ENCODE measurements at places on chromosomes 11 and 22. TPM values are rescaled to one million over a fixed set of nuclear protein-coding genes. Genes with fewer than 3 reads are reported as not detected.

Gene TEX54
- not detected for total RNA-seq

GRCh38 chr11:56890584-56891305 is 98.0 kb upstream of the OR5AK2 start:
- no peak overlapping the region for H3K27ac ChIP-seq
- DNase-seq: no peak
- no peaks in the 10 kb centered on the region for H3K36me3 ChIP-seq
- no peak overlapping the region for H3K4me3 ChIP-seq

DNA sequence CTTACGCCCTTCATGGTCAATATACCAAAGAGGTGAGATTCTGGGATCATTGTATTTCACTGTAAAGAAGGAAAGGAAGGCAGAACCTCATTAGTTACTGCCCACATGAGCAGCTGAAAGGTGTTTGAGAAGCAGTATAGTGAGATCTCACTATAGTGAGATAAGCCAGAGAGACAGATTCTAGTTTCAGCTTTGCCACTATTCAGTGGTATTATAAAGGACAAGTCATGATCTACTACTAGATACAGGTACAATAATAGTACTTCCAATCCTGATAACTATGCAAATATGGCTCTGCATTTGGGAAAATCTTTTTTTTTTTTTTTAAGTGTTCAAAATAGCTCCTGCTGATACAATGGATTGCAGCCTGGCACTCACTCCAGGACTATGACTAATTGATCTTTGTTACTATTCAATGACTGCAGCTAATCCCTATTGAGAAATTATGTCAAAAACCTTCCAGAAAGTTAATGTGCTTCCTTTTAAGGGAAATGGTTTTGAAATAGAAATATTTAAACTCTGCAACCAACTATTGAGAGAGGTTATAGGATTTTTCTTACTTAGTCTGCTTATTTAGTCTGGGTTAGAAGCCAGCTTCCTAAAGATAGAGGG is 8.3 kb upstream of the DLAT start:
- no peak for DNase-seq
- no peaks in the 10 kb centered on the region for H3K27me3 ChIP-seq
- no peaks in the 10 kb centered on the region for H3K36me3 ChIP-seq
- no peak overlapping the region for H3K4me3 ChIP-seq

- no peaks in the 10 kb centered on the region for H3K27me3 ChIP-seq
- no peaks in the 10 kb centered on the region for H3K36me3 ChIP-seq
- H3K4me1 ChIP-seq: peaks cover 31% of the 10 kb centered on the region
These were observed 410 bp downstream of the GLB1L3 start for GRCh38 chr11:134276396-134277182.

DNA sequence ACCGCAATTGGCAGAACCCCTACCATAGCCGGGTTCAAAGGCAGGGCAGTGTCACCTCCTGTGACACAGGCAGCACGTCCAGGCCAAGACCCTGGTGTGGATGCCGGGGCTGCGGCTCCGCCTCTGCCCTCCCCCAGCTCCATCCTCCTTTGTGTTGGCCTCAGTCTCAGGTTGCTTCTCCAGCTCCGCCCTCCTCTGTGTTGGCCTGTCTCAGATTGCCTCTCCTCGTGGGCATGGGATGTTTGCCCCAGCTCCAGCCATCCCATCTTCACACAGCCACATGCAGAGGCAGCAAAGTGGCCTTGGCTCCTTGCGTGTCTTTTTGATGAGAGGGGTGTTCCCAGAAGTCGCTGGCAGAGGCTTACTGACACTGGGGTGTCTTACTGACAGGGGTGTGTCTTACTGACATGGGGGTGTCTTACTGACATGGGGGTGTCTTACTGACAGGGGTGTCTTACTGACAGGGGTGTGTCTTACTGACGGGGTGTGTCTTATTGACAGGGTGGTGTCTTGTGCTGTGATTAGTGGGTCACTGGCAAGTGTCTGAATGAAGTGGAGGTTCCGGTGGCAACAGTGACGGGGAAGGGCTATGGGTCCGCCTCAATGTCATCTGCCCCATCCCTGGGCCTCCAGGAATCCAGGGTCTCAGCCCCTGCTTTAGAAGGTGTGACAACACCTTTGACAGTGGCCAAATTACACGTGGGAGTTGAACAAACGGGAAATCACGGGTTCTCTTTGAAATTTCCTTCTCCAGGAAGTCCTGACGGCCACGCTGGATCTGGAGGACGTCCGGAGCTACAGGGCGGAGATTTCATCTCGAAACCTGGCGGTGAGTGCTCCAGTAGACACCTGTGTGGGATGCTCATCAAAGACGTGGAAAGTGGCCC is 24.9 kb downstream of the NADSYN1 start:
- no peak for DNase-seq
- H3K27ac ChIP-seq: no peak overlapping the region
- H3K4me1 ChIP-seq: no peaks in the 10 kb centered on the region
- H3K36me3 ChIP-seq: peaks cover 27% of the 10 kb centered on the region
- H3K27me3 ChIP-seq: no peaks in the 10 kb centered on the region

DNA sequence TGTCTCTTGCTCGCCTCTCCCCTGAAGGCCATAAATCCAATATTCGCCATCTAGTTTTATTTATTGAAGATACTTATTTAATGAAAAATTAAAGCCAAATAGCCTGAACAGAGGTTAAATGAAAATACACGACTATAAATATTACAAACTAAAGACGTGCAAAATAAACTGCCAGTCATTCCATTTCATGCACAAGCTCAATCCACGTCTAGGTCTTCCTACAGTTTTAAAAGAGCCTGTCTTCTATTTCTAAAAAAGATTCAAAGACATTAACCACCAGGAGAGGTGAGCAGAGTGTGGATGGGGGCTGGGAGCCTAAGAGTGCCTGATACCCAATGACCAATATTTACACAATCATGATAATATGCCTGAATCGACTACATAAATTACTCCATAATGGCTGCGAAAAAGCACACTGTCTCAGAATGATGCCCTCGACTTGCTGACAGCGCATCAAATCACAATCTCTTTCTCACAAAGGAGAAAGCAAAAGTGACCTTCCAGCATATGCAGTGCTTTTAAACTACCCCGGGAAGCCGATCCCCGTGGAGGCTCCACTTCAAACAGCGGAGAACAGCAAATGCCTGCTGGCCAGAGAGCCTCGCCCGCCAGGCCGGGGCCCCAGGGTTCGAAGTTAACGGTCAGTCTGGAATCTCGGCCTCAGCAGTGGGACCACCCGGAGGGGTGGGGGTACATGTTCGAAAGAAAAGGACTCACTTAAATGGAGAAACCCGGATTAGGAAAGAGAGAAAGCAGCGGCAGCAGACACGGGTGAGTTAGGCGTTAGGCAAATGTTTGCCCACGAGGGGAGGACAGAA is 1.7 kb downstream of the FCHSD2 start:
- H3K27ac ChIP-seq: peak overlapping the region; percentile 38
- peaks cover 37% of the 10 kb centered on the region for H3K4me1 ChIP-seq
- H3K27me3 ChIP-seq: no peaks in the 10 kb centered on the region
- H3K4me3 ChIP-seq: peak overlapping the region; percentile 85

Gene KRTAP5-11
- not detected for total RNA-seq

- no peak for DNase-seq
- H3K4me1 ChIP-seq: peaks cover 4% of the 10 kb centered on the region
- no peaks in the 10 kb centered on the region for H3K27me3 ChIP-seq
These were observed at the start of gene MS4A1 for GRCh38 chr11:60455531-60456042. MS4A1 (plus strand) TSS chr11:60455847; CDS start chr11:60462375, 6,528 bp downstream.

DNA sequence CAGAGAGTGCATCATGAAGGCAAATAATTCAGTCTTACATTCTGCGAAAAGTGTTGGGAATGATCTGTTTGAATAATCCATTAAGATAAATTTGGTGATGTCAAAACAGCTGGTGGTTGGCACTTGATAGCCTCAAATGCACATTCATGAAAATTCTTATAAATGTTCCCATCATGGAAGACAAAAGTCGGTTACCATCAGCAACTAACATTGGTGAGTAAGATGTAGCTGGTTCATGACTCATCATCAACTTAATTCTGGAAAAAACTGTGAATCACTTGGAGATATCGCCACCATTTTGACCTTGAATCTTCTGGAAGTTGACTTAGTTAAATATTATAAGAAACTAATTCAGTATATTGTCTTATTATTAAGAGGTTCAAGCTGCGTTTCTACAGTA is 11.2 kb downstream of the CRYBB1 start:
- H3K4me1 ChIP-seq: peaks cover 29% of the 10 kb centered on the region
- no peak for DNase-seq
- H3K27me3 ChIP-seq: no peaks in the 10 kb centered on the region
- no peak overlapping the region for H3K4me3 ChIP-seq
- H3K27ac ChIP-seq: no peak overlapping the region

- no peak overlapping the region for H3K27ac ChIP-seq
- peaks cover 16% of the 10 kb centered on the region for H3K4me1 ChIP-seq
- peaks cover 57% of the 10 kb centered on the region for H3K27me3 ChIP-seq
- no peak for DNase-seq
These were observed 101.2 kb upstream of the HSD17B12 start for GRCh38 chr11:43579171-43579918.

- H3K36me3 ChIP-seq: no peaks in the 10 kb centered on the region
- DNase-seq: no peak
- H3K4me1 ChIP-seq: no peaks in the 10 kb centered on the region
- H3K27me3 ChIP-seq: no peaks in the 10 kb centered on the region
- H3K4me3 ChIP-seq: no peak overlapping the region
These were observed 22.1 kb downstream of the PDE2A start for GRCh38 chr11:72652133-72652532.

GRCh38 chr22:40176921-40177737 is 596 bp upstream of the TNRC6B start:
- H3K27ac ChIP-seq: peak overlapping the region; percentile 74
- peak; percentile 33 for DNase-seq
- H3K4me1 ChIP-seq: peaks cover 46% of the 10 kb centered on the region
- peak overlapping the region; percentile 81 for H3K4me3 ChIP-seq
- no peaks in the 10 kb centered on the region for H3K36me3 ChIP-seq

- H3K36me3 ChIP-seq: no peaks in the 10 kb centered on the region
- H3K4me3 ChIP-seq: peak overlapping the region; percentile 82
- peak overlapping the region; percentile 67 for H3K27ac ChIP-seq
- peaks cover 57% of the 10 kb centered on the region for H3K4me1 ChIP-seq
These were observed 9.6 kb upstream of the C1QTNF6 start for GRCh38 chr22:37197451-37198257.

All from CD8-positive, alpha-beta memory T cell (primary cell).